ENCODE measurements at places on chromosomes 6 and 20. TPM values are rescaled to one million over a fixed set of nuclear protein-coding genes. Genes with fewer than 3 reads are reported as not detected.
A peak's percentile ranks its signal among the peaks of the same experiment; 100 is the strongest.

GRCh38 chr6:143332153-143332845 is 118.2 kb downstream of the ADAT2 start:
- no peaks in the 10 kb centered on the region for H3K36me3 ChIP-seq
- no peak overlapping the region for H3K4me3 ChIP-seq
- no peak for DNase-seq
- no peak overlapping the region for H3K27ac ChIP-seq

DNA sequence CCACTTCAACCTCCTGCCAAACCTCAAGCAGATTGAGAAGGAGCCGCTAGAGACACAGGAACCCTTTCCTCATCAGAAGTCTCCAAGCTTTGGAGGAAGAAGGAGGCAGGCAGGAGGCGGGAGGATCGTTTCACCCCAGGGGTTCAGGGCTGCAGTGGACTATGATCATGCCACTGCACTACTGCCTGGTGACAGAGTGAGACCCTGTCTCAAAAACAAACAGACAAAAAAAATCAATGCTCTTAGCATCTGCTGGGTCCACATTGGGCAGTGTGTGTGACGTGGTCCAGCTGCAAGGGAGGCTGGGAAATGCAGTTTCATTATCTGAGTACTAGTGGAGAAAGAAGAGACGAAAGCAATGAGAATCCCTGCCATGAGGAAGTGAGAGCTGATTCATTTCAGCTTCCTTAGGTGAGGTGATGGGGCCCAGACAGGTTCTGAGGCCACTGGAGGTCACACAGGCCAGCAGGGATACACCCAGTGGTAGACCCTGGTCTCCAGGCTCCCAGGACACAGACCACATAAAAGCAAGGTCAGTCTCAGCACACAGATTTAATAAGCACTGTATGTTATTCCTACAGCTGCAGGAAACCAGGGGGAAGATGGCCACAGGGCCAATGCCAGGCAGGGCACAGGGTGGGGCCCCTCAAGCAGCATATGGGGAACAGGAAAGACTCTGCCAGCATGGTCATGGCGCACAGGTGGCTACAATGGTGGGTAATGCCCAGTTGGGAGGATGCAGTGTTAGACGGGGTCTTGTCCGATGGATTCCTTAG is 4.3 kb downstream of the GFRA4 start:
- peaks cover 6% of the 10 kb centered on the region for H3K4me1 ChIP-seq
- DNase-seq, result no peak
- peaks cover 51% of the 10 kb centered on the region for H3K27me3 ChIP-seq
- no peaks in the 10 kb centered on the region for H3K36me3 ChIP-seq

DNA sequence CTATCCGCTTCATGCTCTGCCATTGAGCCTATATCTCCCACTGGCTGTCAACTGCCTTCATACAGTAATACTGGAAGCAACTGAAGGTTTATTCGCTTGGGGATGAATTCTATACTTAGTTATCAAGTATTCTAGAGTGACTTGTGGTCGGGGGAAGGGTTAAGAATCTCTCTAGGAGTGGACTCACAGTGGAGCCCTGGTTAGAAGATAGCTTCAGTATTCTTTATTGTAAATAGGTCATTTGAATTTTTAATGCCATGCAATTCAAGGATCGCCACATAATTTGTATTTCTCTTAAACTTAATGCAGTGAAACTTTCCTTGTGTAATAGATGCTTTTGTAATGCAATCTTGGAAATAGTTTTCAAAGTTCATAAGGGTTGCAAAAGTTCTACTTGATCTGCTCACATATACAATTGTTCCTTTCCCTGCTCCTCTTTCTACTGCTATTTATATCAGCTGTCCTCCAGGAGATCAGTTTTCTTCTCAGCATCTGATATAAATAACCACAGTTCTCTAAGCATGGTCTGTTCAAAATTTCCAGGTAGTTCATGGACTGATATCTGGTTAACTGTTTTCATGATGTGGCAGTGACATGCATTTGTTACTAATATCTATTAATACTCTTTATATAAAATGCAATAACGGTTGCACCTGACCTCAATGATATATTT is 120.3 kb downstream of the KCNQ5 start:
- no peak overlapping the region for H3K27ac ChIP-seq
- no peak for DNase-seq
- H3K4me1 ChIP-seq, result no peaks in the 10 kb centered on the region
- no peaks in the 10 kb centered on the region for H3K27me3 ChIP-seq

KHDC3L gene
- total RNA-seq, result not detected

GRCh38 chr6:139161817-139162284 is 27.0 kb downstream of the HECA start:
- H3K27me3 ChIP-seq, result no peaks in the 10 kb centered on the region
- H3K4me1 ChIP-seq, result peaks cover 9% of the 10 kb centered on the region
- DNase-seq, result no peak
- H3K36me3 ChIP-seq, result no peaks in the 10 kb centered on the region
- H3K4me3 ChIP-seq, result no peak overlapping the region
- H3K27ac ChIP-seq, result no peak overlapping the region

PCMT1 gene
- 70.0 TPM for total RNA-seq

TRIM39 gene
- total RNA-seq, result 11.7 TPM

GJA10 gene
- not detected for total RNA-seq

COL21A1 gene
- total RNA-seq, result 1.9 TPM

GRCh38 chr6:36545767-36546307 is 1.4 kb downstream of the STK38 start:
- H3K36me3 ChIP-seq, result no peaks in the 10 kb centered on the region
- H3K27me3 ChIP-seq, result no peaks in the 10 kb centered on the region
- DNase-seq, result no peak

DNA sequence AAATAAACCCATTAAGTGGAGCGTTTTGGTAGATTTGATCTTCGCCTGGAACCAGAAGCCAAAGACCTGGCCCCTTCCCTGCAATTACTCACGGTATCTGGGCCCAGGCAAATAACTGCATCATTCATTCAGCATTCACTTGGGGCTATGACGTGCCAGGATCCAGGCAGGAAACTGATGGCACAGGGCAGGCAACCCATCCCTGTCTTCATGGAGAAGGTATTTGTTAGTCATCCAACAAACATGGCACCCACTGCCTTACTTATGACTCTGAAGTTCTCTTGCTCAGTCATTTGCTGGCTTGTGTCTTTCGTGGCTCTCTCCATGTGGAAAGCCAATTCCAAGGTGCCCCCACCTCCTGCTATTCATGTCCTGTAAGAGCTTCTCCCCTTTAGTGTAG is 232.4 kb downstream of the BMP7 start:
- H3K4me1 ChIP-seq, result no peaks in the 10 kb centered on the region
- peaks cover 7% of the 10 kb centered on the region for H3K27me3 ChIP-seq
- no peak overlapping the region for H3K4me3 ChIP-seq
- no peak overlapping the region for H3K27ac ChIP-seq
- DNase-seq, result no peak

- no peak for DNase-seq
- no peaks in the 10 kb centered on the region for H3K27me3 ChIP-seq
- peaks cover 11% of the 10 kb centered on the region for H3K4me1 ChIP-seq
These were observed 23.8 kb upstream of the FAM50B start for GRCh38 chr6:3825331-3825831.

- DNase-seq, result no peak
- no peaks in the 10 kb centered on the region for H3K27me3 ChIP-seq
- H3K4me1 ChIP-seq, result no peaks in the 10 kb centered on the region
- H3K4me3 ChIP-seq, result no peak overlapping the region
- no peak overlapping the region for H3K27ac ChIP-seq
These were observed 77.3 kb downstream of the PKHD1 start for GRCh38 chr6:52010145-52010544.

SIRPB2 gene
- not detected for total RNA-seq

- H3K4me3 ChIP-seq, result no peak overlapping the region
- H3K27me3 ChIP-seq, result no peaks in the 10 kb centered on the region
- no peaks in the 10 kb centered on the region for H3K4me1 ChIP-seq
- no peak for DNase-seq
These were observed 72.8 kb downstream of the RIPOR3 start for GRCh38 chr20:50618537-50618936.

GRCh38 chr6:57315111-57315510 is 2.3 kb upstream of the PRIM2 start:
- H3K36me3 ChIP-seq, result no peaks in the 10 kb centered on the region
- peak overlapping the region; percentile 86 for H3K27ac ChIP-seq
- H3K4me1 ChIP-seq, result peaks cover 32% of the 10 kb centered on the region
- no peak overlapping the region for H3K4me3 ChIP-seq
- no peaks in the 10 kb centered on the region for H3K27me3 ChIP-seq

DNA sequence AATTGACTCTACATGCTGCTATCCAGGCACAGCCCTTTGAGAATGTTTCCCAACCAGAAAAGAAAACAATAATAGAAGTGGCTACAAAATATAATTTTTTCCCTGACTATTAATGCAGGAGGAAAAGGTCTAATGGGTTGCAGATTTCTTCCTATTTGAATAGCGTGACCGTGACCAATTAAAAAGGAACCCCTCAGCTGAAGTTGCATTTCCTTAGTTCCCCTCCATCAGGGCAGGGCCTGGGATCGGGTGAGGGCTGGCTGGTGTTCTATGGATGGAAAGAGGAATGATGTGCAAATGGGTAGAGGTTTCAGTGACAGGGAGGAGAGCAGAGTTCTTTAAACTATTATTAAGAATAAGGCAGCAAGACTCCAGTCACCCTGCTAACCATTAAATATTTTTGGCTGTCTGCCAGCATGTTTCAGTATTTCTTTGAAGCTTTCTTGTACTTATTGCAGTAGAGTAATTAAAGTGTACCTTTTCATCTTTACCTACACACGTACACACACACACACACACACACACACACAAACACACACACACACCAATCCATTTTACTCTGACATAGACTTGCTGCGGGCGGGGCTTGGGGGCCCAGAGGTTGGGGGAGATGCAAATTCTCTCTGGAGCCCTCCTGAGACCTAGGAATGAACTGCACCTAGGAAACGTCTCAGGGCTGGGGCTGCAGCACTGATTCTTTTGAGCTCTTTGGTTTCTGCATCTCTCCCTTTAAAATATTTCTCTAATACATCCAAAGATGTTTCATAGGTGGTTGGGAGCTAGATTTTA is 154.8 kb upstream of the SLC35B3 start:
- no peak overlapping the region for H3K27ac ChIP-seq
- no peaks in the 10 kb centered on the region for H3K27me3 ChIP-seq
- H3K36me3 ChIP-seq, result no peaks in the 10 kb centered on the region
- H3K4me1 ChIP-seq, result no peaks in the 10 kb centered on the region
- DNase-seq, result no peak

C20orf204 gene
- total RNA-seq, result not detected

IRF4 gene
- total RNA-seq, result 1.9 TPM

GRCh38 chr6:31351033-31351380 is 6.0 kb downstream of the HLA-B start:
- H3K4me1 ChIP-seq, result peaks cover 6% of the 10 kb centered on the region
- H3K27me3 ChIP-seq, result no peaks in the 10 kb centered on the region
- DNase-seq, result no peak
- H3K36me3 ChIP-seq, result no peaks in the 10 kb centered on the region
- no peak overlapping the region for H3K27ac ChIP-seq
- no peak overlapping the region for H3K4me3 ChIP-seq

- peaks cover 19% of the 10 kb centered on the region for H3K4me1 ChIP-seq
- H3K36me3 ChIP-seq, result no peaks in the 10 kb centered on the region
- peak overlapping the region; percentile 93 for H3K27ac ChIP-seq
- H3K4me3 ChIP-seq, result peak overlapping the region; percentile 81
- DNase-seq, result no peak
These were observed 723 bp downstream of the MANEA start for GRCh38 chr6:95578106-95578410.

- H3K27ac ChIP-seq, result no peak overlapping the region
- no peaks in the 10 kb centered on the region for H3K4me1 ChIP-seq
- H3K27me3 ChIP-seq, result no peaks in the 10 kb centered on the region
- DNase-seq, result no peak
These were observed 156.0 kb upstream of the MLN start for GRCh38 chr6:33959661-33960344.

C20orf144 gene
- not detected for total RNA-seq

- no peak for DNase-seq
- no peak overlapping the region for H3K27ac ChIP-seq
- H3K36me3 ChIP-seq, result no peaks in the 10 kb centered on the region
These were observed 172.4 kb downstream of the MOXD1 start for GRCh38 chr6:132228894-132229293.

SLC2A10 gene
- total RNA-seq, result 33.5 TPM

NR2E1 gene
- not detected for total RNA-seq

SLC35D3 gene
- not detected for total RNA-seq

FIG4 gene
- 3.7 TPM for total RNA-seq

DNA sequence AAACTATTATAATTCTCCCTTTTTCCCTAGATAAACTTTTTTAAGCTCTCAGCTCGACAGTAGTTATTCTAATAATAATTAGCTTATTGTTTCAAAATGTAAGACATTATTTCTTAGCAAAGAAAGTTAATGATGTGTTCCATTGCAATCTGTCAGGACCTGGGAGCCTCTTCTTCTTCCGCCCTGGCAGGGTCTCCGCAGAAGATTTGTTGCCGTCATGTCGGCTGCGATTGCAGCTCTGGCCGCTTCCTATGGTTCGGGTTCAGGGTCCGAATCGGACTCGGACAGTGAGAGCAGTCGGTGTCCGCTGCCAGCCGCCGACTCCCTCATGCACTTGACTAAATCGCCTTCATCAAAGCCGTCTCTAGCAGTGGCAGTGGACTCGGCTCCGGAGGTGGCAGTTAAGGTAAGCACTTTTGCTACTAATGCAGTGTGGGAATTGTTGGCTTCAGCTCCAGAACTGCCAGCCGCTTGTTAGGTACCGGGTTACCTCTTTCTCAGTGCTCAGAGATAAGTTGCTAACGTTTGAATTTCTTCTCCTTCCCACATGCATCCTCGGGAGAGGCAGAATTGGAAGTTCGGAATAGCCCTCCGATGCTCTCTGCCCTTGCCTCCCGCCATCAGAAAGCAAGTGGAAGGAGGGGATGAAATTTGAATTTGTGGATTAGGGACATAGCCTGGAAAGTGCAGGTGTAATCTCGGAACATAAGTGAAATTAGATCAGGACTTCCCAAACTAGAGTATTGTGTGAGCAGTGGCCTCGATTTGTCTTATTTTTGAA is at the start of gene CDC40:
CDC40 (plus strand) TSS at position 200 of the 781 bp plus-strand sequence; CDS start at position 218, 18 bp downstream.
- peaks cover 3% of the 10 kb centered on the region for H3K27me3 ChIP-seq
- peak; percentile 59 for DNase-seq
- H3K4me3 ChIP-seq, result peak within 1 kb of the TSS; percentile 84
- H3K27ac ChIP-seq, result peak within 1 kb of the TSS; percentile 87
- peaks cover 31% of the 10 kb centered on the region for H3K4me1 ChIP-seq
- no peaks in the 10 kb centered on the region for H3K36me3 ChIP-seq

DNA sequence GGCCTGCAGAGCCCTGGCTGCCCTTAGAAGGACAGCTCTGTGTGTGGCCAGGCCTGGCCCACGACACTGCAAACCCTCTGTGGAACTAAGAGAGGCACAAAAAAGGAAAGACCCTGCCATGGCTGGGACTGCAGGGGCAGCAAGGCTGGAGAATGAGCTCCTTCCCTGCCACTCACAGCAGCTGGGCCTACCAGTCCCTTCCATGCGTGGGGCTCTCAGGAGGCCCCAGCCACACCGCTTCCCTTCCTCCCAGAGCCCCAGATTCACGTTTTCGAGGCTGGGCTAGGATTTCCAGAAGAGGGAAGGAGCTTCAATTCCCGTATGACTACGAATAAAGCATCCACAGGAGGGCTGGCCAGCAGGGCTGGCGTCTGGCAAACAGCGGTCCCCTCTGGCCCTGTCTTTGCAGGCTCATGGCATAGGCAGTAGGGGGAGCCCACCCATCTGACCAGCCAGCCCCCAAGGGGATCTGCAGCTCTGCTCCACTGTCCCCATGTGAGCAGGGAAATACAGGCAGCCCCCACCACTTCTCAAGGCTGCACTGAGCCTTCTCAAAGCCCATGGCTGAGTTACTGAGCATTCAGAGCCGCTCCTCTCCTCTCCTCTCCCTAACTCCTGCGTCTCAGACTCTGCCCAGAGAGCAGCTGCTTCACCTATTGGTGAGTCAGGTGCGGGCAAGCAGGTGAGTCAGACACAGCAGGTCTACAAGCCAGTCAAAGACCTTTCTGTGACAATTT is 53.1 kb downstream of the NINL start:
- no peaks in the 10 kb centered on the region for H3K4me1 ChIP-seq
- peak overlapping the region; percentile 2 for H3K4me3 ChIP-seq
- DNase-seq, result no peak
- no peaks in the 10 kb centered on the region for H3K36me3 ChIP-seq
- H3K27ac ChIP-seq, result peak overlapping the region; percentile 57
- no peaks in the 10 kb centered on the region for H3K27me3 ChIP-seq

FAM209A gene
- not detected for total RNA-seq
